ENCODE measurements at places on chromosomes 3 and 15.

GRCh38 chr3:169865176-169865767 is 4.5 kb downstream of the LRRC31 start:
- DNase-seq = peak; percentile 41

GRCh38 chr15:35746121-35746520 is 200.2 kb upstream of the DPH6 start:
- DNase-seq = no peak

DNA sequence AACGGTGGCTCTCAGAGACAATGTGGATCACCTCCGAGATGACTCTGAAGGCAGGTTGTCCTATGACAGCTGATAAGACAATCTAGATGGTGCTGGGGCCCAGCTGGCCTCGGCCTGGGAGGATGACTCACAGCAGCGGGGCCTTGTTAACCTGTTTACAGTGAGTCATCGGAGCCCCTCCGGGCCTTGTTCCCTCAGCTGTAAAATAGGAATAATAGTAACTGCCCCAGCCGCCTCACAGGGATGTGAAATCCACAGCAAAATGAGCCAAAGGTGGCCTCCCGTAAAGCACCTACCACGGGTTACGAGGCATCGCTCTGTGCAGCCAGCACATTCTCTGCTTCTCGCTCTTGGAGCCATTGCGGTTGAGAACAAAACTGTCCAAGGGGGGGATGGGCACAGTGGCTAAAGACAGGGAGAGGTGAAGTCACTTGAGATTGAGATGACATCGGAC is 88.6 kb upstream of the RASGRF1 start:
- DNase-seq = no peak

DNA sequence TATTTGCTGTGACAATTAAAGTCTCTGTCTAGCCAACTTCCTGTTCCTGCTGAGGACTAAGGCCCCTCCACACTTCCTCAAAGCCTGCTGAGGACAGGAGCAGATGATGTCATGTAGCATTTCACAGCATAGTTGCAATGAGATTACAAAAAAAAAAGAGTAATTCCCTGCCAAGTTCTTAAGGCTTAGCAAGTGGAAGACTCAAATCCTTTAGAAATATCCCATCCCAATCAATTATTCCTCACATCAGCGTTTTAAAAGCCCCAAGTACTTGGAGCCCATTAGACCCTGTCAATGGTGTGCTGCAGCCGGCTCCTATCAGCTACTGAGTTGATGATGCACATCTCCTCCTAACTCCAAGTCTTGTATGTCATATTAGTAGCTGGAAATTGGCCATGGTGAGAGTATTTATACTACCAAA is 51.7 kb downstream of the TRANK1 start:
- peak; percentile 69 for DNase-seq

- DNase-seq = no peak
Observed at GRCh38 chr3:66998904-66999235, 763 bp downstream of the KBTBD8 start.

DNA sequence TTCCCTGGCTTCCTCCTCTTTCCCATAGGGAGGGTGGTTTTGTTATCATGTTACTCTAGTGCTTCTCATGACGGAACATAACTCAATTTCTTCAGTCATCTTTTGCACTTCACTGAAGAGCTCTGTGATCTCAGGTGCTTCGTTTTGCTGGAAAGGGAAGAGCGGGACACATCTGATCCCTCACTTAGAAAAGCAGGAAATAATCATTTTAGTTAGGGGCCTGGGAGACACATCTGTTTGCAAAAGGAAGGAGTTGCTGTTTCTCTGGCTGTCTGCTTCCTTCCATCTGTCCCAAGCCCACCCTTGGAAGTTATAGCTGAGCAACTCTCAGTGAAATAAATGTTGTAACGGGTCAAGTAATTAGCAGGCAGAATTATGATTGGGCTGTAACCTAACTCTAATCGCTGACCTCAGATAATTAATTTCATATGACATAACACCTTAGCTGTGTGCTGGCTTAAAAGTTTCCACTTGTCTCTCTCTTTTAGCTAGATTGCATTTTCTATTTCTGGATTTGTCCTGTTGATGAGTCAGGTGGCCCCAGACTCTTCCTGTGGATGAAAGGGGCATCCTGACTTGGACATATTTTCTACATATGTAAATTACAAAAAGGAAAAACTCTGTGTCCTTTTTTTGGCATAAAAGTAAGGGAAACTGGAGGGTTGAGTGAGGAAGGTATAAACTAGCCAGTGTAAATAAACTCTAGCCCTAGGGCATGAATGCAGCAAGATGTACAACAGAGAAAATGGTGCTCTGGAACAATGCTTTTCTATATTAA is 11.0 kb upstream of the FILIP1L start:
- no peak for DNase-seq

- DNase-seq = peak; percentile 55
Observed at GRCh38 chr3:63979093-63979885, 44.0 kb downstream of the PSMD6 start.

- DNase-seq = no peak
Observed at GRCh38 chr3:195154793-195155535, 116.0 kb downstream of the XXYLT1 start.

DNA sequence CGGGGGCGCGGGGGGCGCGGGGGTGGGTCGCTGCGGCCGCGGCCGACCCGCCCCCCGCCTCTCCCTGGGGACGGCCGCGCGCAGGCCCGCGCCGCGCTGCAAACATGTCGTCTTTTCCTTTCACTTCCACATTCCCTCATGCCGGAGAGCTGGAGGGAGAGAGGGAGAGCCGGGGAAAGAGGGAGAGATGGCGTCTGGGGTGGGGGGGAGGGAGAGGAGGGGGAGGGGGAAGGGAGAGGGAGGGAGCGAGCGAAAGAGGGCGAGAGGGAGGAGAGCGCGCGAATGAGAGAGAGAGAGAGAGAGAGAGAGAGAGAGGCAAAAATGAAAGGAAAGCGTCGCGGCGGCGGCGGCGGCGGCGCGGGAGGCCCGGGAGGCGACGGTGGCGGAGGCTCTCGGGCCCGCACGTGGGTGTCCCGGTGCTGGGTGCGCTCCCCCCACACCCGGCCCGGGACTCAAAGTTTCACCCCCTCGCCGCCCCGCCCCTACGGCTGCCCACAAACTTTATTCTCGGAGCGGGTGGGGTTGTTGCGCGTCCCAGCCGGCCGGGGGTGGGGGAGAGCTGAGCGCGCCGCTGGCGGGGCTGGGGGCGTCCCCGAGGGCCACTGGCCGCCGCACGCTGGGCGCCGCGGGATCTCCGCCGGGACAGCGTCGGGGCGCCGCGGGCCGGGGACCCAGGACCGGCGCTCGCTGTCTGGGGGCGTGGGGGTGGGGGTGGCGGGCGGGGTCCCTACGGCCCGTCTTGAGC is 731 bp downstream of the ZNF710 start:
- DNase-seq = peak; percentile 72

DNA sequence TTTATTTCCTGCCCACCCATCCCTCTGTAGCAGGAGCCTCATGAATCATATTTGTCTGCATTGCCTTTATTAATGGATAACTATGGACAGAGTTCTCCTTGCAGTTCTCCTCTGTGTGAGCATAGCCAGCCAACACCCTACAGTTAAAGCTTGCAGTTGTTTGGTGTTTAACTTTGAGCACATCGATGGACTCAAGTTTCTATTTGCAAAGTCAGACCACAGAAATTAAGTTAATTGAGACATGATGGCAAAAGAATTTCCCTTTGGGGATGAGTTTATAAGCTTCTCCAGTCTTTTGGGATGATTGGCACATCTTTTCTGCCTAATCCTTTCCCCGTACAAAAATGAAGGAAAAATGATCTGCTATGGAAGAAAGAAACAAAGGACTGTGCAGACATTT is 398.9 kb upstream of the THBS1 start:
- DNase-seq = no peak

DNA sequence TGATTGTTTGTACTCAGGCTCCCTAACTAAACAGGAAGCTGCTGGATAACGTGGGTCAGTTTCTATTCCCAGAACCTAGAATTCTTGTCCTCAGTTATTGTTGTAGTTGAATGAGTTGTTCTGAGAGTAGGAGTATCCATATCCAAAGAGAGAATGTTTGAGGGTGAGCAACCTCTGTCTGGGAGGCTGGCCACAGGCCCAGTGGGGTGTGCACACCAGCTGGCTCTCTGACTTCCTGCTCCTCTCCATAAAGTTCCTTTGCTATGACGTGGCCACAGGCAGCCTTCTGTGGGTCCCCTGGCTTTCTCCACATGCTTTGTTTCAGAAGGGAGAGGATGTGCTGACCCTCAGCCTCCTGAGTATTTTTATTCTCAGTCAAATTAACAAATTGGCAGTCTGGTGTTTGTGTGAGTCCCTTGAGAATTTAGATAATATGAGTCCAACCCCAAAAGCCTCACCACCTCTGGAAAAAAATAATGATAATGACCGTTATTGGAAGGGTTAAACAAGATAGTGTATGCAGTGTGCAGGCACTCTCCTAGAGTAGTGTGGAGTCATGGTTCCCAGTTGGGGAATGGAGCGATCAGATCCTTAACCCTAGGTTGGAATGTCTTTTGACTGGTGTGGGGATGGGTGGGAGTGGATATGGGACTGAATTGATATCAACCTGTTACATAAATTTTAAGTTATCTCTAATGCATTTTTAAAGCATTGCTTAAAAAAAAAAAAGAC is 47.6 kb upstream of the MED12L start:
- DNase-seq = no peak

DNA sequence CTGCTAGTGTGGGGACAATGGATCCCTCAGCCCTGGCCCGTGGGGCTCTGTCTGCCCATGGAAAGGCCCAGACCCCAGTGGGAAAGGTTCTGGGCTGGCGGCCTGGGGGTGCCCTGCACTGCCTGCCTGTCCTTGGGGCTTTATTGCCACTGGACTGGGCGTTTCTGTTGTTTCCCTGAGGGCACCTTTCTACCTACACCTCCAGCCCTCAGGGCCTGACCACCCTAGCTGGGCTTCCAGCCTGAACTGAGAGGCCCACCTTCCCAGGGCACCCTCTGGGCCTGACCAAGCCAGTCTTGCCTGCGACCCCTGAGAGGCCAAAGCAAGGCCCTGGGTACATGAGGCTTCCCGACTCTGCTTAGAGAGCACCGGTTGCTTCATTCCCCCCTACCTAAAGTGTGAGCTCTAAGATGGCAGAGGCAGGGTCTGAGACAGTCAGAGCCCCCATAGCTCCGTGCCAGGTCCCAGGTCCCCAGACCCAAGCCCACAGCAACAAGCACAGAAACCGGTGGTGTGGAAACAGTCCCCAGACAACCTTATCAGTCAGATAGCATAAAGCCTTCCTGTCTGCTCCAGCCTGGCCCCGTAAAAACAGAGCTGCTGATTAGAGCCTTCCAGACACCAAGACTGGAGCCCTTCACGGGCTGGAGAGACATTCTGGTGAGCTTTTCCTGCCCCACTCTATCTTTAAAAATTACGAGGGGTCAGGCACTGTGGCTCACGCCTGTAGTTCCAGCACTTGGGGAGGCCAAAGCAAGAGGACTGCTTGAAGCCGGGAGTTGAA is 102.8 kb downstream of the CHSY1 start:
- DNase-seq = no peak

- no peak for DNase-seq
Observed at GRCh38 chr15:43799945-43800285, at the start of gene SERINC4. Gene SERINC4 (minus strand): TSS chr15:43800220. CDS start chr15:43799986, 234 bp downstream.

GRCh38 chr3:14490255-14490654 is 49.9 kb downstream of the GRIP2 start:
- DNase-seq = no peak

DNA sequence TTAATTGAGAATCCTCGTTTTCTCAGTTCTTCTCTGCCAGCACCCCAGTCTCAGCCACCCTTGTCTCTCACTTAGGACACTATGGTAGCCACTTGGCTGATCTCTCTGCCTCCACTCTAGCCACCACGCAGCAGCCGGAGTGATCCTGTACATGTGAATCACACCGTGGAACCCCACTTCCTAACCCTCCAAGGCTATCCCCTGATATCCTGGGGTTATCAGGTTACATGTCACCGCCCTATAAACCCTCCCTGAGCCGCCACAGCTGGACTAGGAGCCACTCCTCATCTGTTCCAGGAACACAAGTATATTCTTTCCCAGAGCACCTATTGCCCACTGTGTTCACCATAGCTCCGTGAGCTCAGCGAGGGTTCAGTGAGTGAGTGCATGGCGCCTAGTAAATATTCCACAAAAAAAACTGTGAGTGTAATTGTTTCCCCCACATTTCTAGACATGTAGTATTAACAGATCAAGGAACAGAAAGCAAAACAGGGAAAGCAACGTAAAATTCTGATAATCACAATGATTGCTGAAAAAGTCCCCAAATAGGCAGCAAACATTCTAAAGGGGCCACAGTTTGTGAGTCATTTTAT is 661 bp upstream of the PARP14 start:
- DNase-seq = peak; percentile 16

- DNase-seq = peak; percentile 77
Observed at GRCh38 chr15:68559345-68560310, 19.2 kb upstream of the CORO2B start.

Data from CD4-positive, alpha-beta T cell treated with Interleukin-17A for 4 hours (primary cell).